ENCODE measurements at places on chromosomes 3 and 15.

DNA sequence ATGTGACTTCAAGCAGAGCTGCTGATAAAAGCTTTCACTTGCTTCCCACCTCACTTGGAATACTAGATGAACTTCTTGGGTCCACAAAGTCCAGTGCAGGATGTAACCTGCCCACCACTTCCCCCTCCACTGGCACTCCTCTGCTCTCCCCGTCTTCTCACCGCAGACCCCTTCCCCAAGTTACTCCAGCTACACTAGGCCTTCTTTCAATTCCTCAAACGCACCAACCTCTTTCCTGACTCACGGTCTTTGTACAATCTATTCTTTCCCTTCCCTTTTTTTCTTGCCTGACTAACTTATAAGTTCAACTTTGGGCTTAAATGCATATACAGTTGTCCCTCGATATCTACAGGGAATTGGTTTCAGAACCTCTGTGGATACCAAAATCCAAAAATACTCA, 5.2 kb upstream of the ATP13A3 start:
- no peak for DNase-seq

GRCh38 chr3:187750006-187750512, 4.8 kb upstream of the BCL6 start:
- DNase-seq = no peak

DNA sequence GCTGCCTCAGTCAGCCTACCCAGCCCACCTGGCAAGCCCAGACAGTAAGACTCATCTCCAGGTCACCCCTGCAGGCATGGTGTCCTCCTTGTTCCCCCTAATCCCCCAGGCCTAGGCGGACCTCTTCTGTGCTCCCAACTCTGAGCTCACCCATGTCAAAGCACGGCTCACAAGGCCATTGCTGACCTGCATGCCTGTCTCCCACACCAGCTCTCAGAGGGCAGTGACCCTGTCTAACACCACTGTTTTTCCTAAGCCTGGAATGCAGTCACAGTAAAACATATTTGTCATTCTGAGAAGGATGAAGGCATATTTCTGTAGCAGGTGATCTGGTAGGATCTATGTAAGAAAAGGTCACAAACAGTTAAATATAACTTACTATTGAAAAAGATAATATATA, 110.3 kb upstream of the HACD2 start:
- no peak for DNase-seq

DNA sequence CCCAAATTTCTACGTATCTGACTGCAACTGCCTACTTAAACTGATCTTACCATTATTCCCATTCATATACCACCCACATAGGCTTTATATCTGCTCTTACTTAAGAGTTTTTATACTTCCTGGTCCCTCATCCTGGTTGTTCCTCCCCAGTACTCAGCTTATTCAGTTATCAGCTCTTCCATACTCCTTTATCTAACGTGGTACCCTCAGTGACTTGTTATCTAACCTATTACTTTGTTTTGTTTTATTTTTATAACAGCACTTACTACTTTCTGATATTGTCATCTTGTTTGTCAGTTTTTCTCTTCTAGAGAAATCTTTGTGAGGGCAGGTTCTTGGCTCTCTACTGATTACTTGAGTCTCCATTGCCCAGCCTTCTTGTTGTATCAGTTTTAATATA, 100.6 kb downstream of the ZNF609 start:
- DNase-seq = no peak

GRCh38 chr15:81880314-81880713, 165.5 kb downstream of the MEX3B start:
- DNase-seq = no peak

- no peak for DNase-seq
These were observed 31.3 kb downstream of the SNRK start for GRCh38 chr3:43317461-43318316.

GRCh38 chr3:65837604-65838003, 201.1 kb downstream of the MAGI1 start:
- no peak for DNase-seq

DNA sequence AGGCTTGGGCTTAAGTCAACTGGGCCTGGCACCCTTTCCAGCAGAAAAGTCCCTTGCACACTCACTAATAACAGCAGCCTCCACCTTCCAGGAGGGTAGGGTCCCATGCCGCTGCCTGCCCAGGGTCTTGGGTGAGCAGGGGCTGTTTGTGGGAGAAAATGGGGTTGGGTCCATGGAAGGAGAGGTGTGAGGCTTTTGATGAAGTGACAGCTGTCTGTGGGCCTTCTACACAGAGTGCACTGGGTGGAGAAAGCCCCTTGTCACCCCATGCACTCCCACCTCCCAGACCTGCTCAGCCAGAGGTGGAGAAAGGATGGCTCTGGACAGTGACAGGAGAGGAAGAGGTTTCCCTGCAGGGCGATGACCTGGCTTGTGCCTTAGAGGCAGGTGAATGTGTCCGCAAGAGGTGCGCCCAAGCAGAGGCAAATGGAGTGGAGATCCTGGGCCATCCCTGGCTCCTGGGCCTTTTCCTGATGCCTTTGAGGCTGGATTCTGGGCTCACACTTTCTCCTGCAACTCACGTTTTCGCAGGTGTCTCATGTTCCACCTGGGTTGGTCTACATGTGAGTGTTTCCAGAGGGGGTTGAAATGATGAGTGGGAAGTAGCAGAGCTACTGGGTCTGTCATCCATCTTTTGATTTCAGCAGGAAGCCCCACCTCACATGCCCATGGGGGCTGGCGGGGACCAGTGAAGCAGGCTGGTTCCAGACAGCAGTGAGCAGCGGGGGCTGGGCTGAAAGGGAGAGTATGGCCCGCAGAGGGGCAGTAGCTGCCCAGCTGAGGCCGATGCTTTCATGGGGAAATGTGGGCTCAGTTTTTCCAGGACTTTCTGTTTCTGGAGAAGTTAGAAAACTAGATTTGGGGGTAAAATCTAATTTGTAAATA, 85.2 kb upstream of the PRR23E start:
- no peak for DNase-seq

GRCh38 chr15:89455535-89455934, 40.8 kb downstream of the RHCG start:
- no peak for DNase-seq

DNA sequence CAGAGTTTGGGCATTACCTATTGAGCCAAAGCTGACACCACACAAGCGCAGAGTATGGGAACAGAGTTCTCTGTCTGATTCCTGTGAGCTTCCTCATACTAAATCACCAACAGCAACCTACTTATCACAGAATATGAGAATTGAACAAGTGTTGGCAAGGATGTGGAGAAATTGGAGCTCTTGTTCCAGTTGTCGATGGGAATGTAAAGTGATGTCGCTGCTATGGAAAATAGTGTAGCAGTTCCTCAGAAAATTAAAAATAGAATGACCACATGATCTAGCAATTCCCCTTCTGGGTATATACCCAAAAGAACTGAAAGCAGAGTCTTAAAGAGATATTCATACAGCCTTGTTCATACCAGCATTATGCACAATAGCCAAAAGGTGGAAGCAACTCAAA, 33.4 kb downstream of the CD86 start:
- no peak for DNase-seq

DNA sequence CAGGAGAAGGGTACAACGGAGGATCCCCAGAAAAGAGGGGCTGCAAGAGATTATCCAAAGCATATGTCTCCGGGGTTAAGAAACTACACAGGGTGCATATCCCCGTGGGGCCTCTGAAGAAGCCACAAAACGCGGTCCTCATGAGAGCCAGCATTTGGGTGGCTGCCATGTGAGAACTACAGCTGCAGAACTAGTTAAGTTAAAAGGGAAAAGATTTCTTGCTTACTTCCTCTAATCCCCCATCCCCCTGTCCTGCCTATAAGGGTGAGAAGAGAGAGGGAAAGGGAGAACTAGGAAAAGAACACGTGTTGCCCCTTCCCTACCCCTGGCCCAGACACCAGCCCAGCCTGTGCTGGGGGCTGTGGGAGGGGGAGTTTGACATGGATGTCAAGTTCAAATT, 70.4 kb upstream of the PCSK6 start:
- no peak for DNase-seq

DNA sequence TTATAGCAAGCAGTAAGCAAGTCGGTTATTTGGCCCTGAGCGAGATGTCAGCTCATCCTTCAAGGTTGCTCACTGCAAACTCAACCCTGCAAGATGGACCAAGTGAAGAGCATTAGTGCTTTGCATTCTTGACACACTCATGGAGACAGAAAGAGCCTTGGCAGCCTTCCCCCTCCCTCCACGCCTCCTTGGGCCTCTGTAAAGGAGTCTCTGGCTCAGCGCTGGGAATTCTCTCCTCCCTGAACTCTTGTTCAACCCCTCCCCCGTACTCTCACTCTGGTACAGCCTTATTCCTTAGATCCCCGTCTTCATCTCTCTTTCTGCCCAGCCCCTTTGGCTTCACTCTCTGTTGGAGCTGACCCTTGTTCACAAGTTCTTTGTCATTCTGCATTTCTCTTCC, 2.2 kb upstream of the CX3CR1 start:
- DNase-seq = no peak

DNA sequence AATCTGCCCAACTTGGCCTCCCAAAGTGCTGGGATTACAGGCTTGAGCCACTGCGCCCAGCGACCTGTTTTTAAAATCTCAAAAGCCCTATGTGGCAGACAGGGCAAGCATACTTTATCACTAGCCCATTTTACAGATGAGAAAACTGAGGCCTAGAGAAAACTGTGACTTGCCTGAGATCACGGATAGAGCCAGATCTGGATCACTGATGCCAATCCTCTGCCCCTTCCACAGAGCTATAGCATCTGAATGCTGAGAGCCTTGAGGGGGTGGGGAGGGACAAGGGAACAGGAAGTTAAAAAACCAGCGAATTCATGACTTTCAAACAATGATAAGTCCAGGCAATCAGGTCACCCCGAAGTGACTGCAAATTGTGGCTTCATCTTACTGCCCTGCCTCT, 7.3 kb downstream of the ANKRD63 start:
- no peak for DNase-seq

GRCh38 chr3:127132876-127133275, 60.1 kb upstream of the PRR23E start:
- DNase-seq = no peak

GRCh38 chr3:146035366-146035765, 125.6 kb downstream of the PLOD2 start:
- no peak for DNase-seq

- peak; percentile 9 for DNase-seq
These were observed 31.4 kb upstream of the TIPARP start for GRCh38 chr3:156642750-156643728.

- no peak for DNase-seq
These were observed 161.1 kb upstream of the ATP10A start for GRCh38 chr15:26024241-26024640.

- no peak for DNase-seq
These were observed 41.1 kb downstream of the ERICH6 start for GRCh38 chr3:150662410-150663200.

DNA sequence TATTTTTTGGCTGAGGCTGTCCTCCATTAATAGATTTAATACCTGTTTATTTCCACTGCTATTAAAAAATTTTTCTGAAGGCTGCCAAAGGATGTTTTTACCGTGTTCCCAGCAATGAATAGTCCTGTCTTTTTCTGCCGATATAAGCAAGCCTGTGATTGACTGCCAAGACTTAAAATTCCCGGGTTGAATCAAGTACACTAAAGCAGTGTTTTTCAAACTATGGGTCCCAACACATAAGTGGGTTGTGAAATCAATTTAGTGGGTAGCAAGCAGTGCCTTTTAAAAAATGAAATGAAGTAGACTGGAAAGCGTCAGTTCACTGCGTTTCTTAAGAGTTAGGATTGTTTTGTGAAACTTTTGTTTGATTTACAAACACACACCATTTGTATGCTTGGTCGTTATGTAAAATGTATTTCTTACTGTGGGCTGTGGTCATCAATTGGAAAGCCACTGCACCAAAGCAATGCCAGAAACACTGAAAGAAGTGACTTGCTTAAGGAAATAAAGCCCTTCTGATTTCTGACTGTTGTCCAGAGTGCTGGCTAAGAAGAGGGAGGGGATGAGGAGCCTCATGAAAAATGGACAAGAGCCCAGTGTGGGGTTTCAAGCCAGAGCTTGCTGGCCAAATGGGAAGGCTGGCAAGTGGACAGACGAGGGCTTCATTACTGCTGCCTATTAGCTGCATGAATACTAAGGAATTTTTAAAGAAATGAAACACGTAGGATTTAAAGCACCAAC, 206.0 kb downstream of the THRB start:
- no peak for DNase-seq

- no peak for DNase-seq
These were observed 14.7 kb downstream of the FHIT start for GRCh38 chr3:61236556-61236955.

GRCh38 chr3:78101384-78101783, 1061.5 kb downstream of the ROBO2 start:
- DNase-seq = no peak

DNA sequence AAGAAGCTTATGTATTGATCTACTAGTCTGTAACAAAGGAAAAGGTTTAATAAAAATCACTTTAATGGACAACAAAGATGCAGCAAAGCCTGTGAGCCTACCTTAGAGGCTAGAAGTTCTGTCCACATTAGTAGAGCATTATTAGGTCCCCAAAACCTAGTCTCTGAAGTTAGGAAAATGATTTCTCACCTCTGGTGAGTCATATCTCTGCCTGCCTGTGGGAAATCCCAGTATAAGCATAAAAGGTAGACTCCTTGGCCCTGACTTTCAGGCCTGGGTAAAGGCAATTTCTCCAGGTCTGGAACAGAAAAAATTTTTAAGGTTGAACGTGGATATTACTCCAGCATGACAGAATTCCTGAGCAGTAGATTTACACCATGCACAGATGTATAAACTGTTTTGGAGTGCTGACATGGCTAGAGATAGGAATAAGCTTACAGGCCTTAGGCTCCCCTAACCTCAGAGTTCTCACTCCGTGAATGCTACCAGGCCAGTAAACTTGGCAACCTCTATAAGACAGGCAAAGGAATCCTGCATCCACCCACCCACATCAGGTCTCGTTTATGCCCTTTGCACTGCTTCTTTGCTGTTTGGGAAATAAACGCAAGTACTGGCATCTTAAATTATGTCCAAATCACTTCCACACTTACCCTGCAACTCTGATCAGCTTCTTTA, 104.1 kb downstream of the SERPINI1 start:
- no peak for DNase-seq

- no peak for DNase-seq
These were observed 189.2 kb upstream of the FEZF2 start for GRCh38 chr3:62562596-62562995.

GRCh38 chr3:194857469-194858113, 171.9 kb downstream of the FAM43A start:
- no peak for DNase-seq

Data from CD4-positive, alpha-beta T cell treated with Interleukin-17A for 4 hours (primary cell).